Progenitor cell of endocrine pancreas (in vitro differentiated cells): ENCODE measurements at places on chromosomes 5 and 9. TPM values are rescaled to one million over a fixed set of nuclear protein-coding genes. Genes with fewer than 3 reads are reported as not detected.

The GRM6 gene
- total RNA-seq, result not detected in 2 replicates

DNA sequence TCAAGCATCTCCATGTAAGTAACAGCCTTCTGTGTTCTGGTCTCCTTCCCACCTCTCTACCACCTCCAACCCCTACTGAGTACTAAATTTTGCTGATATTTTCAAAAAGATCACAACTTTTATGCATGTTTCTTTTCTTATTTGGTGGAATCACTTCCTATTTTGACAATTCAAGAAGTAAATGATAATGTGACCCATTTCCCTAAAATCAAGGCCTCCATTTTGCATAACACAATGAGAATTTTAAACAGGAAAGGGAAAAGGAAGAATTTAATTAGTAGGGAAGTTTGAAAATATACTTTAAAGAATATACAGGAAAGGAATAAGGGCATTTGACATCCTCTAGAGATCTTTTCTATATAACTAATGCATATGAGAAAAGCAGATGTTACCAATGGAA lies 212.9 kb upstream of the RASA1 start:
- no peak for DNase-seq

GRCh38 chr9:11933926-11934325 lies 759.3 kb upstream of the TYRP1 start:
- no peak for DNase-seq

DNA sequence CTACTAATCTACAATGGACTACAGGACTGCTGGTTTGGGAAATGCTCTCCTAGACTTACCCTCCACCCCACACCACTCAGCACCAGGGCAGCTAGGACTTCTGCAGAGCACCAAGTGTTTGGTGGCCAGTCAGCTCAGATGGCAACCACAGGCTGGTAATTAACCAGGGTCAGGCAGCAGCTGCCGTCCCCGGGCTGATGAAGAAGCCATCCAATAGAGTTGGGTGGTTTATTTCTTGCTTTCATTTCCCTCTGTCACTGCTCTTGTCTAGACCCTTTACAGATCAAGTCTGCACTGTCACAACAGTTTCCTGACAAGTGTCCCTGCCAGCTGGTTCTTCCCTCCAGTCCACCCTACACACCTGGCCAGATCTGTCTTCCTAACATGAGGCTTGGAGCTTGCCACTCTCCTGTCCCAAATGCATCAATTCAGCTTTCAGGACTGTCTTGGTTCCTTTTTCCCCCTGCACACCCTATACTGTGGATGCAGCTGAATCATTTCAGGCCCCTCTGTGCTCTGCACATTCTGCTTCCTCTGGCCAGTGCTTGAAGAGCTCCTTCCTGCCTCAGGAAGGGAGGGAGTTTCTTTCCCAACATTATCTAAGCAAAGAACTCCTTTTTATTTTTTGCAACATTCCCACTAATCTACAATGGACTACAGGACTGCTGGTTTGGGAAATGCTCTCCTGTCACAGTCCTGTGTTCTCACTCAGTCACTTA lies 30.2 kb upstream of the HSPA9 start:
- no peak for DNase-seq

The LMBRD2 gene
- 6.9 and 7.5 TPM in 2 replicates for total RNA-seq

DNA sequence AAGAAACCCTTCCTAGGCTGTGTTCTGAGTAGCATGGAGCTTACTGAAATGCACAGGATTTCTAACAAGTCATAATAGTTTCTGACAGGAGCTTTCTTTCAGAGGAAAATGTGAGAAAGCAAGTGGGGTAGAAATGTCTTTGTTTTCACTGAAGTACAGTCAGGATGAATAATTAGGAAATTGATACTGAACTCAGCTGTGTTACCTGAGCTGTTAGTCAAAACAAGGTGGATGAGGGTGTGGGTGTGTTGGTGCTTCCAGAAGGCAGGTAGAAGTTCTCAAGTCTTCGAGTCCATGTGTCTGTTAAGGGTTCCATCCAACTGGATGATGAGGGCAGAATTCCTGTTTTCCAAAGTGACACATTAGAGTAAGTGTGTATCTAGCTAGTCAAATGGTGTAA lies 122.4 kb downstream of the BASP1 start:
- DNase-seq, result no peak
